Left ventricle myocardium superior (tissue), 1 donor: ENCODE measurements at places on chromosomes 7 and 10. TPM values are rescaled to one million over a fixed set of nuclear protein-coding genes. Genes with fewer than 3 reads are reported as not detected.
A peak's percentile ranks its signal among the peaks of the same experiment; 100 is the strongest.

DNA sequence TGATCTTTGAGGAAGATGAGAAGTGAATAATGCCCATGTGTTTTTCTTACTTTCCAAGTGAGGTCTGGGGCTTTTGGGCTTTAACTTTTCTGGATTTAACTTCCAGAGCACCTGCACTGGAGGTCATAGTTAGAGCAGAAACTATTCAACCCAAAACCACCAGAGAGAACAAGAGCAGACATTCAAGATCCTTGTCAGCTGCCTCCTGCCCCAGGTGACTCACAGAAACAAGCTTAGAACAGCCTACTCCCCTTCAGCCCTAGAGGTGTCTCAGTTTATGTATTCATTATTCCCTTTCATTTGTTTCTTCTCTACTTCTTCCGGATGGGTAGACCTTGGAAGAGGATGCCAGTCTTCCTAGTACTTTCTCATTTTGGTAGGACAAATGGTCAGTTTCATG, 270.5 kb downstream of the CNTNAP2 start:
- DNase-seq = no peak

- no peak for DNase-seq
These were observed 315.8 kb upstream of the MGMT start for GRCh38 chr10:129151281-129151680.

GRCh38 chr10:132497063-132497680, 40.4 kb upstream of the INPP5A start:
- DNase-seq = no peak

DNA sequence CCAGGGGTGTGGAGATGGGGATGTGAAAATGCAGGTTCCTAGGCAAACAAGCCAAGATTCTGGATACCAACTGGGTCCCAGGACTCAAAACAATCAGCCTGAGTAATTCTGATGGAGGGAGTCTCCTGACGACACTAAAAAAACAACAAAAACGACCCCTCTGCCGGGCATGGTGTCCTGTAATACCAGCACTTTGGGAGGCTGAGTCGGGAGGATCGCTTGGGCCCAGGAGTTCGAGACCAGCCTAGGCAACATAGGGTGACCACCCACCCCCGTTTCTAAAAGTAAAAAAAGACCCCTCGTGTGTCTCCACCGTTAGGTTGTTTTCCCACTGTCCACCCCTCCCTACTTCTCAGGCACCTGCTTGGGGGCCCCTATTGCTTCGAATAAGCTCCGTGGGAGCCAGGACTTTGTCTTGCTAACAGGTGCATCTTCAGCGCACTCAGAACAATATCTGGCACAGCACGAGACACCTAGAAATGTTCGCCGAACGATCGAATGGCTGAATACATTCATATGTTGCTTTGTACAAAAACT, 743 bp upstream of the NRF1 start:
- no peak for DNase-seq

DNA sequence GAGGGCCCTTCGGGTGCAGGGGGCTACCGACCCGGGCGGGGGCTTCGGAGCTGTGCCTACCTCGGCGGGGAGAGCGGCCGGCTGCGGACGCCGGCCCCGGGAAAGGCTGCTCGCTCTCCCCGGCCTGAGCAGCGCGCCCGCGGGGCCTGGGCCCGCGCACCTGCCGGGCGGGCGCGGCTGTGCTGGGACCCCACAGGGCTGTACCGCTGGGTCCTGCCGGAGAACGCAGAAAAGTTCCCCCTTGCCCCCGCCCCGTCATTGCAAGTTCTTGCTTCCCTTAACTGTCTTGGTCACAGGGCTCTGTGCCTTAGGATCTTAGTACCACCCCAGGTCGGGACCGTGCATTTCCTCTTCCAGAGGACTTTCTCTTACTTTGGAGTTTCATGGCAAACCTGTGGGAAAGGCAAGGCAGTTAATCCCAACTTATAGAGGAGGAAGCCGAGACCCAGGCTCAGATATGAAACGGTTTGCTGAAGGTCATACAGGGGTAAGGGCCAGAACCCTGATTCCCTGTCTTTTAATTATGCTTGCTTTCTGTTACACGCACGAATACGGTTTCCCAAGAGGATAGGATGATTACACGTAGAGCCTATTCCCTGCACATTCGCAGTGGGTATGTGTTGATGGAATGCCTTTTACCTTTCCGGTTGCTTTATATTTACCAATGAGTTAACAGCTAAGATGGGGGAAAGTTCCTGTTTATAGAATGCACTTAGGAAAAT, 652 bp downstream of the PCGF5 start:
- no peak for DNase-seq

- no peak for DNase-seq
These were observed 92.1 kb downstream of the EBF3 start for GRCh38 chr10:129871966-129872365.

- no peak for DNase-seq
These were observed 72.9 kb downstream of the ADK start for GRCh38 chr10:74223755-74224529.

DNA sequence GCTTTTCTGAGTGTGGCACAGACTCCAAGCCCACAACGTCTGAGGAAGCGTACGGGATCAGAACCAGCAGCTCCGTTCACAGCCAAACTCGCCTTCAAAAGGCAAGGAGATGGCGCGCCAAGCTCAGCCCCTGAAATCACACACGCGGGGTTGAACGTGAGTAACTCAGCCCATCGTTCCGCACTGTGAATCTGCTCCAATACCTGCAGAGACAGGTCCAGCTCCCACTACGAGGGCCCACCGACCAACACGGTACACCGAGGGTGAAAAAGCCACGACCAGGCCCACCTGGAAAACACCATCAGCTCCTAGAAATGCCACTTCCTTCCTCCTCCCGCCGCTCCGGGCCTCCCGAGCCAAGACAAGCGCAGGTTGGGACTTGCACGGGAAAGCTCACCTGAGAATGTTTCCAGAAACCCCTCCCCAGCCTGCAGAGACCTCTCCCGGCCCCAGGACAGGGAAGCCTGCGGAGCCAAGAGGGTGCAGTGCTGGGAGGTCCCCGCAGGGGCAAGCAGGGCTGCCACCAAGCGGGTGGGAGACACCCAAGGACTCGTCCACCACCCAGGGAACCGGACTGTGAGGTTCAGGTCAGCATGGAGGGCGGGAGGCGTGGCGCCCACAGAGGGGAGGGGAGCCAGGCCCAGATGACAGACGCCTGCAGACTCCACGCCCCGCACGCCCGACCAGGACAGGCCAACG, 93.9 kb upstream of the PDGFA start:
- peak; percentile 25 for DNase-seq

GRCh38 chr10:101113890-101114403, 17.2 kb upstream of the TLX1 start:
- no peak for DNase-seq

- peak; percentile 80 for DNase-seq
These were observed 92.0 kb upstream of the INSIG1 start for GRCh38 chr7:155205368-155206317.

- DNase-seq = no peak
These were observed 20.0 kb downstream of the LRRD1 start for GRCh38 chr7:92158660-92159575.

DNA sequence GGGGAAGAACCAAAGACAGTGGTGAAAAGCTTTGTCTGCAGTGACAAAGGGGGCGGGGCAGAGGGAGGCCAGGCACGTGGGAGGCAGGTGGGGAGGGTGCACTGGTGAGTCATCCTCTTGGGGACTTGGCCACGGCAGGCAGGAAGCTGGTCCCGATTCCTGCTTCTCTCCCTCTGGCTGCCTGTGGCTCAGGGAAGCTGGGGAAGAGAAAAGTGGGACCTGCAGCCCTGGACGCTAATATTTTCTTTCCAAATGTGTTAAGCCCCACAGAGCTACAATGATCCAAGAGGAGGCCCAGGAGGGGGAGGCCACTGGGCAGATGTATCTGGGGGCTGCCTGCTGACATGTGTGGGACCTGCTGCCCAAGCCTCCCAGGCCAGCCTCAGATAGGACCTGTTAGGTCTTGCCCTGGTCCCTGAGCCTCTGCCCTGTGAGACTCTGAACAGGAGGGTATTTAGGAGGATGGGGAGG, 231.8 kb downstream of the KCNMA1 start:
- DNase-seq = peak; percentile 46

GRCh38 chr10:119518176-119518575, 24.3 kb downstream of the RGS10 start:
- no peak for DNase-seq

DNA sequence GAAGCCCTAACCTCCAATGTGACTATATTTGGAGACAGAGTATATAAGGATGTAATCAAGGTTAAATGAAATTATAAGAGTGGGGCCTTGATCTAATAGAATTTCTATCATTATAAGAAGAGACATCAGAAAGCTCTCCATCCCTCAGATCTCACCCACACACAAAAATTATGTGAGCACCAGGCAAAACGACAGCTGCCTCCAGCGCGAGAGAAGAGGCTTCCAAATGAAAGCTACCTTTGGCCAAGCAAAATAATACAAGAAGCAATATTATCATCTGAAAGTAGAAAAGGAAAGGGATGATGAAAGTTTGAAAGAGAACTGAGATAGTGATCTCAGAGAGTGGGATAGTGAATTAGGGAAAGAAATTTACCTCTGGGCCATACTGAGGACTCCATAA, 1192.5 kb downstream of the NXPH1 start:
- DNase-seq = no peak

DNA sequence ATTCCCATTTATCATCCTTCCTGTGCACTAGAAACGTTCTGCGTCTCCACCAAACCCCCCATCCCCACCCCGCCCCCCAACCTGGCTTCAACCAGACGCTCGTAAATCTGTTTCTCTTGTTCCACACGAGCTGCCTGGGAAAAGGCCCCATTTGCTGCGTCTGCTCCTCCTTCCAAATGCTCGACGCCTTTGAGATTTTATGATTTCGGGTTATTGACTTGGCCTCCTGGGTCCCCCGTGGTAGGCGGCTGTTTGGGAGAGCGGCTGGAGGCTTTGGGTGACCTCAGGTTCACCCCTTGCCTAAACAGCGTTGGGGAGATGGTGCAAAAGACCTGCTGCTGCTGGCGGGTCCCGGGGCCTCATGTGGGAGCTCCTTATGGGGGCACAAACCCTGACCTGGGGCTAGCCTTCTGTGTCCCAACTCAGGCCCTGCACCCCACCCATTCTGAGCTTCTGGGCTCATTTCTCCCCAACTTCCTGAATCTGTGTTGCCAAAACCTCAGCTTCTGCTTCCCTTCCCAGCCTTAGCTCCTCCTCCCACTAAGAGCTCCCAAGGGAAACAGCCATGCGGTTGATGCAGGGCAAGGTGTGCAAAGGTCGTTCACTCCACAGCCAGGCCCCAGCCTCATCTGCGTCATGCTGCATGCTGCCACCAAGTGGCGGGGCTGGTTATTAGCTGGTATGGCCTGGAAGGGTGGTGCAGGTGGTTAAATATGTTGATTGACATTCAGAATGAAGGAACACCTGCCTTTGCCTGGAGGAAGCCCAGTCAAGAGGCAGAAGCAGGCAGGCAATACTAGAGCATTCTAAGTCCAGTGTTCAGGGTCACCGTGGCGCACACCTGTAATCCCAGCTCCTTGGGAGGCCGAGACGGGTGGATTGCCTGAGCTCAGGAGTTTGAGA, 49.1 kb upstream of the ELN start:
- peak; percentile 49 for DNase-seq

Gene PROSER2
- total RNA-seq = 1.1 TPM

Gene EN2
- not detected for total RNA-seq

Gene C10orf62
- total RNA-seq = 0.35 TPM

Gene CNNM1
- total RNA-seq = 0.10 TPM

Gene BLNK
- 1.3 TPM for total RNA-seq

Gene NAT16
- not detected for total RNA-seq

Gene AGBL3
- 1.1 TPM for total RNA-seq

Gene SPOCK2
- 12.7 TPM for total RNA-seq

Gene STEAP1B
- 0.69 TPM for total RNA-seq

Gene MYOF
- 21.0 TPM for total RNA-seq
